ENCODE measurements at places on chromosomes 7 and 10. TPM values are rescaled to one million over a fixed set of nuclear protein-coding genes. Genes with fewer than 3 reads are reported as not detected.

GPR15LG gene
- not detected for total RNA-seq

CDC14C gene
- total RNA-seq, result not detected

GRCh38 chr10:127451628-127452027 is 97.5 kb upstream of the NPS start:
- H3K36me3 ChIP-seq, result peaks cover 7% of the 10 kb centered on the region
- no peaks in the 10 kb centered on the region for H3K4me1 ChIP-seq
- no peaks in the 10 kb centered on the region for H3K27me3 ChIP-seq

DNA sequence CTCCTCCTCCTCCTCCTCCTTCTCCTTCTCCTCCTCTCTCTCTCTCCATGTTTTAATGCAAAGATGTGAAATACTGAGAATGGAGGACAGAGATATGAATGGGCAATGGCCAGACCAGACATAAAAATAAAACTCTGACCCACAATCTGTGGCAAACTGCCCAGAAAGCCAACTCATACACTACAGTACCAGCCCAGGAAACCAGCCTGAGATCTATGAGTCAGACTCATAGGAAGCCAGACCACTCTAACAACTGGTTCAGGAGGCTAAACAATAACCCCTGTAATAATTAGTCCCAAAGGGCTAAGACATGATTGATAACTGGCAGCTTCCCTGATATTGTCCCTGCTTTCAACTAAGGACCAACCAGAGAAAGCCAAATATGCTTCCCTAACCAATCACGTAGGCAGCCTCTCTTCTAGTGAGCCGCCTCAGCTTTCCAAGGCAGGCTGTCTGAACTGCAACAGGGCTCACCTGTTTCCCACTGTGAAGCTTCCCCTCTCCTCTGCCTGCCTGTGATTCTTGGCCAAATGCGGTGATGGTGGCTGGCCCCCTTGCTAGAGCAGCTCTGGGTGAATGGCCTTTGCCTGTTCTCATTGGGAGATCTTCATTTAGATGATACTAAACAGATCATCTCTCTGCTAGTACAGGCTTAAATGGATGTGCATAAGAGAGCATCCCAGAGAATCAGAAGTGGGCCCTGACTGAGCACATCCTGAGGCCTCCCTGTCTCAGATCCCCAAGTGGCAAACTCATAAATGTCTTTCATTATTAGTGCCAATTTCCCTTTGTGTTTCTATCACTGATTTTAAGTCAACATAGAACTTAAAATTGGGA is 817.6 kb downstream of the TNS3 start:
- H3K4me1 ChIP-seq, result peaks cover 28% of the 10 kb centered on the region
- H3K4me3 ChIP-seq, result no peak overlapping the region
- H3K27me3 ChIP-seq, result no peaks in the 10 kb centered on the region
- H3K27ac ChIP-seq, result peak overlapping the region; percentile 69
- H3K36me3 ChIP-seq, result no peaks in the 10 kb centered on the region

GPR26 gene
- total RNA-seq, result not detected

DNA sequence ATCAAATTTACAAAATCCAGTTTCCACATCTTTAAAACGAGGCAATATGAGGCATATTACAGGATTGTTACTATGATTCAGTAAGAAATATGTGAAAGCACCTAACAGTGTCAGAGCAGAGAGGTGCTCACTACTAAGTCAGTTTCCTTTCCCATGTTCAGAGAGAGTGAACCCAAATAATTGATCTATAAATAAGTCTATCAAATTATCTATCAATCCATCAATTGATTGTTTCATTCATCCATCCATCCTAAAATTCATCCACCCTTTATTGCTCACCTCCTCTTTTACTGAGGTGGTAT is 340.8 kb downstream of the SUGCT start:
- no peak overlapping the region for H3K4me3 ChIP-seq
- no peaks in the 10 kb centered on the region for H3K27me3 ChIP-seq
- H3K4me1 ChIP-seq, result peaks cover 23% of the 10 kb centered on the region
- DNase-seq, result no peak
- H3K36me3 ChIP-seq, result no peaks in the 10 kb centered on the region

PDE6C gene
- not detected for total RNA-seq

DNA sequence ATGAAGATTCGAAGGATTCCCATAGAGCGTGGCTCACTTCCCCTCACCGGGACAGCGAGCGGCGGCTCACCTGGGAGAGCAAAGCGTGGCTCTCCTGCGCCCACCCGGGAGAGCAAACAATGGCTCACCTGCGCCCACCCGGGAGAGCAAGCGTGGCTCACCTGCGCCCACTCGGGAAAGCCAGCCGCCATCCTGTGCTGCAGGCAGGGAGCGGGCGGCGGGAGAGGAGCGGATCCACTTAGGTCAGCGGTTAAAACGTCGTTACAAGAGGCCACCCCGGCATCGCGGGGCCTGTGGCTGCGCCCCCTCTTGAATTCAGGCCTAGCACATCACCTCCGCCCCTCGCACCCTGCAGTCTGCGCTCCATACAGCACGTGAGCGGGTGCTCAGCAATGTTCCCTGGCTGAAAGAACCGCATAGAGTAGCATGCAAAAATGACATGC is 461 bp upstream of the FIGNL1 start:
- H3K4me1 ChIP-seq, result peaks cover 32% of the 10 kb centered on the region
- H3K4me3 ChIP-seq, result peak overlapping the region; percentile 44
- H3K36me3 ChIP-seq, result peaks cover 3% of the 10 kb centered on the region
- no peak for DNase-seq

DNA sequence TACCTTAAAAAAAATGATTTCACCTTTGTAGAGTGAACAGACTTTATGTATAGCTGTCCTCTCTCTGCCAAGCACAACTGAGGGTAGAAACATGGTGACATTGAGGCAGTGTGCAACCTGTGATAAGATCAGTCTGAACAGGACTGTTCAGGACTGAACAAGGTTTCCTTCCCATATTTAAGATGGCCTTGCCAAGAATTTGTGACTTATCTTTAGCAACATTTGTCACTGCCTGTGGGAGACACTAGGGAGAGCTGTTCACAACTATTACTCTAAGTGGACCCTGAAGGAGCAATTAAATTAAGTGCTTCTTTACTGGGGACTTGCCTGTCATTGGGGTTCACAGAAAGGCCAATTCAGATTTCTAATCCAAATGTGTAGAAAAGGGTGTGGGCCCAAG is 6.7 kb downstream of the OR13A1 start:
- no peaks in the 10 kb centered on the region for H3K36me3 ChIP-seq
- H3K4me1 ChIP-seq, result no peaks in the 10 kb centered on the region
- no peak overlapping the region for H3K27ac ChIP-seq

- no peak overlapping the region for H3K4me3 ChIP-seq
- no peaks in the 10 kb centered on the region for H3K36me3 ChIP-seq
- H3K27ac ChIP-seq, result no peak overlapping the region
- H3K27me3 ChIP-seq, result no peaks in the 10 kb centered on the region
Measured at GRCh38 chr7:157634401-157635147, 297.8 kb downstream of the DNAJB6 start.

GRCh38 chr7:95772298-95772770 is at the start of gene DYNC1I1:
TSS of gene DYNC1I1 (plus strand) at chr7:95772554. CDS start at chr7:95804730, 32,176 bp downstream.
- H3K4me1 ChIP-seq, result peaks cover 8% of the 10 kb centered on the region
- H3K27me3 ChIP-seq, result no peaks in the 10 kb centered on the region
- H3K36me3 ChIP-seq, result no peaks in the 10 kb centered on the region
- DNase-seq, result peak; percentile 61
- no peak within 1 kb of the TSS for H3K27ac ChIP-seq

C7orf33 gene
- total RNA-seq, result not detected

FGFBP3 gene
- total RNA-seq, result 0.38 TPM

KEL gene
- 1.2 TPM for total RNA-seq

- H3K27ac ChIP-seq, result no peak overlapping the region
- H3K36me3 ChIP-seq, result no peaks in the 10 kb centered on the region
- peak; percentile 12 for DNase-seq
- H3K4me1 ChIP-seq, result peaks cover 13% of the 10 kb centered on the region
- H3K27me3 ChIP-seq, result no peaks in the 10 kb centered on the region
Measured at GRCh38 chr7:127954357-127954748, 76.9 kb downstream of the LRRC4 start.

GRCh38 chr10:51815723-51816122 is 116.3 kb upstream of the CSTF2T start:
- no peaks in the 10 kb centered on the region for H3K36me3 ChIP-seq
- H3K4me1 ChIP-seq, result no peaks in the 10 kb centered on the region
- no peaks in the 10 kb centered on the region for H3K27me3 ChIP-seq
- no peak for DNase-seq
- no peak overlapping the region for H3K27ac ChIP-seq
- no peak overlapping the region for H3K4me3 ChIP-seq

- H3K4me3 ChIP-seq, result peak overlapping the region; percentile 66
- H3K27ac ChIP-seq, result no peak overlapping the region
- peaks cover 32% of the 10 kb centered on the region for H3K4me1 ChIP-seq
- no peak for DNase-seq
- H3K36me3 ChIP-seq, result no peaks in the 10 kb centered on the region
Measured at GRCh38 chr10:59904426-59905065, 1.8 kb downstream of the CCDC6 start.

DNA sequence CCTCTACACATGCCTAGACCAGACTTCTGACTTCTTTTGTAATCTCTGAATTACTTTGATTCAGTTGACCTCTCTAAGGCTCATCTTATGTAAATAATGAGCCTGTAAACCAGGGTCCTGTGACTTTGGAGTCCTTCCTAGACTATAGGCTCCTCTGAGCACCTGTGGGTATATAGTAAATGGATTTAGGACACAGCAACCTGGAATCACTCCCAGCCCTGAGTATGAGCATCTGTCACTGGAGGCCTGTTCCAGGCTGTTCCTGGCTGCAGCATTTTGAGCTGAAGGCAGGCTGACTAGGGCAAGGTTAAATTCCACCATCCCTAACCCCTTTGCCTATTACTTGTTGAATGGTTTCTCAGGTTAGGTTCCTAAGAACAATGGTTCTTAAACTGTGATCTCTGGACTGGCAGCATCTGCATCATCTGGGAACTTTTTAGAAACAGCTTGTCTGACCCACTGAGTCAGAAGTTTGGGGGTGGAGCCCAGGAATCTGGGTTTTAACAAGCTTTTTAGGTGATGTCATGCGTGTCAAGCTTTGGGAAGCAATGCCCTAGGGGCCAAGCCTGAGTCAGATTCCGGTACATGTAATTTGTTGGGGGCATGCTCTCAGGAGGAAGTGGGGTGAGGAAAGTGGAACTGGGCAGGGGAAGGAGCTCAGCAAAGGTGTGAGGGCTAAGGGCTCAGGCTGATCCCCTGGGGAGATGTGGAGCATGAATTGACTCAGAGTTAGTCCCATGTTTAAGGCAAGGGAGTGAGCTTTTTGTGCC is 28.2 kb downstream of the MINDY4 start:
- no peaks in the 10 kb centered on the region for H3K36me3 ChIP-seq
- no peak overlapping the region for H3K27ac ChIP-seq
- H3K27me3 ChIP-seq, result no peaks in the 10 kb centered on the region
- no peak overlapping the region for H3K4me3 ChIP-seq
- H3K4me1 ChIP-seq, result peaks cover 55% of the 10 kb centered on the region

Measured in endothelial cell of umbilical vein (primary cell).